ENCODE measurements at places on chromosomes 12 and 14. TPM values are rescaled to one million over a fixed set of nuclear protein-coding genes. Genes with fewer than 3 reads are reported as not detected.

DNA sequence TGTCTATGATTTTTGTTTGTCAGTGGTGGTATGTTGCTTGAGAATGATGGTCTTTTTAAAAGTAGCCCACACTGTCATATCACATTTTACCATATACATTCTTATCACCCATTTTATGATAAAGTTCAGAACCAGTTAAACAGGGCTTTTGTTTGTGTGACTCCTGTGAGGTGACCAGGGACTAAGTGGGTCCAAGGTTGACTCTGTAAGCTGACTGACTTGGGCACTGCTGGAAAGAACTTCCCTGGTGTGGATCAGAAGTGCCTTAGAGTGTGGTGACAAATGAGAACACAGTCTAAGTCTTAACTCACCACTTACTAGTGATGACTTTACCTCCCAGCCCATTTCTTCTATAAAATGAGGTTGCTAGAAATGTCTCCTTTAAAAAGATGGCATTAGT lies 52.6 kb downstream of the VRK1 start:
- DNase-seq, result no peak

DNA sequence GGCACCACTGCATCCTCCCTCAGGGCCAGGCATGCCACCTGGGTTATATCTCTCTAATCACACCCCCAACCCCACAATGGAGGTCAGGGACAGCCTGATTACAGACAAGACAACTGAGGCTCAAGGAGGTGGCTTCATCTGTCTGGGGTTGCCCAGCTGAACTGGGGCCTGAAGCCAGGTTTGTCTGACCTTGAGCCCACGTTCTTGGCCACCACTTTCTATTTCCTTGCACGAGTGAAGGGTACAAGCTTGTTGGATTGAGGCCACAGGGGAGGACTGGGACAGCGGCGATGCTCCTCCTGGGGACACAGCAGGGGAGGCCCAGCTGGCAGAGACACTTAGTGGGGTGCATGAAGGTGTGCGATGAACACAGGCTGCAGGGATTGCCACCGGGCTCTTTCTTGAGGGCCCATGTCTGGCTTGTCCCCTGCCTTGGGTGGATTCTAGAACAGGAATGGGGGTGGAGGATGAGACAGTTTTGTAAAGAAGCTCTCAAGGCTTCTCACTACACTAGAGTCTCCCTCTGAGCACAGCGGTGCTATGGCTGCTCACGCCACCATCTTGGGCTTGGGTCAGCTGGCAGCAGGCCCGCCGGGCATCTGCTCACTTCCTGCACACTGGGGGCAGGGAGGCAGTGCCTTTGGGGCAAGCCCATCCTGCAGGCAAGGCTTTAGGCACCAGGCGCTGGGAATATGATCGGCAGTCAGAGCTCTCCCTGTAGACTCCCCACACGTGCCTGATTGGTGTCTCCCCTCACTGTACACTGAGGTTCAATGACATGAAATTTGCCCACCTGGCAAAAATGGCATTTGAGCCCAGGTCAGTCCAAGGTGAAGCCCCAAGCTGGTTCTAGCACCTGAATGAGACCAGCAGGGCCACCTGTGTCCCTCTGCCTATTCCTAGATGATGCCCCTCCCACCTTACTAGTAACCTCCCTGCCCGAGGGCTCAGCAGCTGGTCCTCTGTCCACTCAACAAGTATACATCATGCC lies 16.0 kb downstream of the RITA1 start:
- no peak for DNase-seq

DIO3 gene
- total RNA-seq, result not detected

- no peak for DNase-seq
Observed at GRCh38 chr14:51360592-51360991, 120.5 kb downstream of the TMX1 start.

DNA sequence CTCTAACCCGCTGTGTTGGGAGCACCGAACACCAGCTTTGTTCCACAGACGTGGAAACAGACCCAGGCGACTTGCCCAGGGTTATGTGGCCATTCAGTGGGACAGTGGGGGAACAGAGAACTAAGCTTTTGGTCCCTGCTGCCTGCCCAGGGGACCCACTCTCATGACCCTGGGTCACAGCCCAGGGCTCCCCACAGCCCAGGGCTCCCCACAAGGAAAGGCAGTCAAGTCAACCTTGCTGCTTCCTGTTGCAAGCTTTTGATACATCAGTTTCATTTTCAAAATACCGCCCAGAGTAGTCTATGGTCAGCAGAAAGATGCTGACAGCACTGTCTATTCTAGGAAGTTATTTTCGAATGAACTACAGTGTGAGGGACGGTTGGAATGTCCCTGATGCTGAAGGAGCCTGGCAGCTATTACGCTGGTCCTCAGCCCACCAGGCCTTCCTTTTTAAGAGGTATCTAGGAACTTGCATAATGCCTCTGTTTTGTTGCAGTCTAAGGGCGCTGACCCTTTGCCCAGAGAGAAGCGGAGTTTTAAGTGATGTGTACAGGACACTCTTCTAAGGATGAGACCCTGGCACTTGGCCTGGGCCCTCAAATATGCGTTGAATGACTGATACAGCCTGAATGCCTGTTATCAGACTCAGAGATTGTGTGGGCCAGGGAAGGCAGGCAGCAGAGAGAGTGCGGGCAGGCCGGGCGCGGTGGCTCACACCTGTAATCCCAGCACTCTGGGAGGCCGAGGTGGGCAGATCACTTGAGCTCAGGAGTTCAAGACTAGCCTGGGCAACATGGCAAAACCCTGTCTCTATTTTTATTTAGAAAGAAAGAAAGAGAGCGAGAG lies 12.6 kb upstream of the TTC7B start:
- DNase-seq, result no peak

GMPR2 gene
- total RNA-seq, result 52.7 TPM

HCAR1 gene
- total RNA-seq, result not detected
